Stimulated activated CD4-positive, alpha-beta T cell treated with anti-CD3 and anti-CD28 coated beads, TNF-alpha, amount 100 ng/mL, for 24 hours (primary cell): ENCODE measurements at places on chromosomes 16 and 17.
A peak's percentile ranks its signal among the peaks of the same experiment; 100 is the strongest.

GRCh38 chr16:3057181-3058138 is 8.0 kb upstream of the IL32 start:
- no peak for DNase-seq

- no peak for DNase-seq
Observed at GRCh38 chr17:9057310-9057709, 36.0 kb downstream of the NTN1 start.

DNA sequence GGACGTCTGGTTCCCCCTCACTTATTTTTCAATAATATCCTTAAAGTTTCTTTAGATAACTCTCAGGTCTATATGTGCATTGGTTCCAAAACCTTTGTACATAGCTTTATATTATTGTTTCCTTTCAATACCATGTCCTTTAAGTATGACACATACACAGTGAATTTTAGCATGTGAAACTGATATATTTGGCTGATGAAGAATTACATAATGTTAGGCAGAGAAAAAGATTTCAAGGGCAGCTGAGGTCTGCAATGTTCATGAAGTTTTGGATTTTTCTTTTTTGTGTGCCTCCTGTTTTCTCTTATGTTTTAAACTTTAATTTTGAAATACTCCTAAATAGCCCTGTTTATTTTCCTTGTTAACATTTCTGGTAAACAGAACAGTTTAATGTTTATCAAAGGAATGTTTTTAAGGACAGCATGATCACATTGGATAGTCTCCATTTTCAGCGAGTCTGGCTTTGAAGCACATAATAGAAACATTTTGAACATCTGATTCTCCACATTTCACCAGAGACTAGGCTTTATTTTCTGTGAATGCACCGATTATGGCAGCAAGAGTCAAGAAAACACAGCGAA is 32.9 kb upstream of the FBXO47 start:
- no peak for DNase-seq

DNA sequence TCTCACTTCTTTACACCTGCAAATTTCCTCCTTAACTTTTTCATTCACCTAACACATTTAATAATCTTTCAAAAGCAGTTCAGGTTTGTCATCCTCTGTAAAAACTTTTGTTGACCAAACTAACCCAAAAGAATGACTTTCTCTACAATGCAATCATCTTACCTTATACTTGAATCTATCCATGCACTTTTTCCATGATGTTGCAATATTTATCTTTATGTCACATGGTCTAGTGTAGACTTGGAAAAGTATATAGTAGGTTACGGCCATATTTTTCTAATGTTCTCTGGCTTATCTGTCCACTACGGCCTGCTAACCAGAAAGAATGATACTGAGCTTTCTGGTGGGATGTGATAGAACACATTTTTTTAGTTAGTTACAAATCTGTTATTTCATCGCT is 431.0 kb upstream of the SOX9 start:
- no peak for DNase-seq

GRCh38 chr17:12959441-12959840 is 58.4 kb downstream of the ELAC2 start:
- no peak for DNase-seq

DNA sequence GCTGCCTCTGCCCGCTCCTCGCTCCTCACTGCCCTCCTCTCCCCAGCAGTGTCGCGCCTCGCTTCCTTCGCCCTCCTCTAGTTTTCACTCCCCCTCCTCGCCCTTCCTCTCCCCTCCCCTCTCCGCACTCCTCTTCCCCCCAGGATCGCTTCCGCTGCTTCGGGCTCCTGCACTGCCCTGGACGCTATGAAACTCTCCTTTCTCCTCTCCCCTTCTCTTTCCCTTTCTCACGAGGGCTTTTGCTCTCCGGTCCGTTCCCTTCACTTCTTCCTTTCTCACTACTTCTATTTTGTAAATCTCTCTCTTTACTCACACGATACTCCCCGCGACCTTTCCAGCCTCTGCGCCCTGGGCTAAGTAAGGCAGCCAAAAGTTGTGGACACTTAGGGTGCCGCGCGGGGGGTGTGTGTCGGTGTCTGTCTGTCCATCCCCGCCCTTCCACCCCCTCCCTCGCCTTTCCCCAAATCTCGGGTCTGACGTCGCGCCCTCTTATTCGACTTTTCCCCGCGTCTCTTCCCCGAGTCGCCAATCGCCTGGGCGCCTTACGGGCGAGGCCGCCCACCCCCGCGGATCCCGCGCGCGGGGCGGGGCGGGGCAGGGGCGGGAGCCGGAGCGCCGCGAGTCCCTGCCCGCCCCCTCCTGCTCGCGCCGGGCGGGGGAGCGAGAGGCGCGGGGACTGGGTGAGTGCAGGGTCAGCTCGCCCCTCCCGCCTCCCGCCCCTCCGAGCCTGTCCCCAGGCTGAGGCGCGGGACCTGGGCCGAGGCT is at the start of gene IRX3:
Gene IRX3, minus strand, starts transcription at position 422 of the 765 bp plus-strand sequence. CDS start 737 bp downstream, outside the sequence.
- no peak for DNase-seq

GRCh38 chr17:42608305-42609181 is 631 bp downstream of the RETREG3 start:
- DNase-seq = no peak

GRCh38 chr16:54115558-54115957 is 171.0 kb downstream of the IRX3 start:
- no peak for DNase-seq

DNA sequence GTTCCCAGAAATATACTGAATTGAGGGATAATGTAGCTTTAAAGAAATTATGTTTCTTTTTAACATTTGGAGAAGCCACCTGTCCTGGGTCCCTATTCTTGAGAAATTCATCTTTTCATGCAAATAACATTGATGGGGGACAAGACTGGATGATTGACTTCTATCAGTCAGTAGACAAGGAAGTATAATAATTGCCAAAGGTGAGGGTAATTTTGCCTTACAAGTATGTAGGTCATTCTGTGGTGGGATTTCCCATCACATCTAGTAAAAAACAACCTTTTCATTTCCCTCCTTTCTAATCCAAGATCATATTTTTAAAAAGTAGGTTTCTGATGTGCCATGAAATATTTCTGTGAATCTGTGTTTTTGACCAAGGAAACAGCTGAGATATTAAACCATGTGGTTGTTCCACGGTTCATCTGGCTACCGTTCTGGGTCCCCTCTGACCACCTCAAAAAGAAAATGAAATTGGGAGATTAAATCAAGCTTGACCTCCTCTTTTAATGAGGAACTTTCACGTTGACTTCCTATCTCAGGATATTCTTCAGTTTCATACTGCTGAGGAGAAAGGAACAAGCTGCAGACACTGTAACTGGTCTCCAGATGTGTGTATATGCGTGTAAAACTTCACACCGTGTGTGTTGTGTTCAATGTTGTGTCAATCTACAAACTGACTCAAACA is 138.6 kb downstream of the MAP2K6 start:
- DNase-seq = no peak

DNA sequence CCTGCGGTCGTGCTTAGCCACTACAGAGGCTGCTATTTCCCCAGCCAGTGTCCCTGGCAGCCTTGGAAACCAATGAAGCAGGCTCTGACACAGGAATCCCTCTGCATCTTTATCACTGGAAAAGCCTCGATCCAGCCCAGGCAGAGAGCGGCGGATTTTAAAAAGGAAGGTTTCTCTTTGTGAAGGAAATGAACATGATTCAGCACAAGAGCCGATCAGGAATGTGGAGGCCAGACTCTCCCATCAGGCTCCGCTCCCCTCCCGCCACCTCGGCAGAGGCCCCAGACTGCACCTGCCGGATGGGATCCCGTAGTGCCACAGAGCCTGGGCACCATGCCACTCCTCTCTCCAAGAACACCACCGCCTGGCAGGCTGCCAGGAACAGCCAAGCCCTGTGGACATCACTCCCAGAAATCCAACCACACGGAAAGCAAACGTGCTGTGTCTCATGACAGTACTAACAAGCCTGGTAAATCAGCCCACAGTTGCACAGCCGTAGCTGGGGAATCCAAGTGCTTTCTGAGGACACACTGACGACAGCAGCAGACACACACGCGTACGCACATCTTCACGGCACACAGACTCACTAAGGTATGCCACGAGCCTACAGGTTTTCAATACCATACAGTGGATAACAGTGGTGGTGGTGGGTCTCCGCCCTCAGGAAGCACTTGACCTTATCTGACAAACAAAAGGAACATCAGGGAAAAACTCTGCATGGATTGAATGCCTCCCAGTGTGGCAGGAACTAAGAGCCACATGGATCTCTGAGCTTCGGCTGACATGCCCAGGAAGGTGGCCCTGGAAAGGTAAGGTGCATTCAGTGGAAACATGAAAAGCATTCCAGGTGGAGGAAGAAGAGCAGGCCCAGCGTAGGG is 5.4 kb downstream of the LRRC75A start:
- DNase-seq = no peak

DNA sequence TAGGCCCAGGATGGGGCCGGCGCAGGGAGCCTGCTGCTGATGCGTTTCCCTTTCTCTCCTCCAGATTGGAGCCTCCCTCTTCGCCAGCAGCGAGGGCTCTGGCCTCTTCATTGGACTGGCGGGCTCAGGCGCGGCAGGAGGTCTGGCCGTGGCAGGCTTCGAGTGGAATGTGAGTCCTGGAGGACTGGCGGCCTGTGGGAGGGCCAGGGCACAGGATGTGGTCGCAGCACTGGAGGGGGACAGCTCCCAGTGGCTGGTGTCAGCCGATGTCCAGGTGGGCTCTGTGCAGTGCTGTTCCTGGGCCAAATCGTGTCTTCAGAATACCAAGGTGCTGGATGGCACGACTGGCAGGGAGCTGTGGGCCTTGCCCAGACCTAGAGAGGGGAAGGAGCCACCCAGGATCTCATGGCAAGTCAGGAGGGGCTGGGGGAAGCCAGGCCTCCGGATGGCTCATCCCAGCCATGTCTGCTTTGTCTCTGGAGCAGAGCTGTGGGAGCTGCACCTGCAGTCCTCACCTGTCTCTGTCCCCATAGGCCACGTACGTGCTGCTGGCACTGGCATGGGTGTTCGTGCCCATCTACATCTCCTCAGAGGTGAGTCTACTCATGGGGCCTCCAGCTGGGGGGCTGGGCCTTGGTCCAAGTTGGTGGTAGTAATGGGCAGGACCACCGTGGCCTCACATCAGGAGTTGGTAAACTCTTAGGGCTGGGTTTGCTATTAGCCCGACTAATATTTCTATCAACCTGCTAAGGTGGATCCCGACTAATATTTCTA is 7.3 kb downstream of the SLC5A10 start:
- no peak for DNase-seq

GRCh38 chr16:86151239-86151851 is 252.4 kb downstream of the IRF8 start:
- DNase-seq = no peak

DNA sequence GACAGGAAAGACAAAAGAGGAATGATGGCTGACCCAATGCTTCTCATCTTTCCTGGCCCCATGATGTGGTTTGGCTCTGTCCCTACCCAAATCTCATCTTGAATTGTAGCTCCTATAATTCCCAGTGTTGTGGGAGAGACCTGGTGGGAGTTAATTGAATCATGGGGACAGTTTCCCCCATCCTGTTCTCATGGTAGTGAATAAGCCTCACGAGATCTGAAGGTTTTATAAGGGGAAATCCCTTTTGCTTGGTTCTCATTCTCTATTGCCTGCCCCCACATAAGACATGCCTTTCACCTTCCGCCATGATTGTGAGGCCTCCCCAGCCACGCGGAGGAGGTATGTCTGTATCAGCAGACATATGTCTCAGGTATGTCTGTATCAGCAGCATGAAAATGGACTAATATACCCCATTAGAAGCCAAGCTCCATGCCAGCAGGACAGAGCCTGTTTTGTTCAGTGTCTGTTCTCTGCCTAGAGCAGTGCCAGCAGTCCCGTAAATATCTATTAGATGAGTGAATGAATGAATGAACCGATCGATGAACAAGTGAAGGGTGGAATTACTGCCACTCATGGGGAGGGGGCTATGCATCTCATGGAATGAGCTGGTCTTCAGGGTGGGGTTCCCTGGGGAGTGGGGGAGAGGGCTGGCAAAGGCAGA is 304.4 kb downstream of the SOX9 start:
- DNase-seq = no peak

GRCh38 chr17:28740406-28741357 is 3.1 kb upstream of the TRAF4 start:
- no peak for DNase-seq

GRCh38 chr16:50981951-50982350 is 169.1 kb downstream of the SALL1 start:
- DNase-seq = no peak

DNA sequence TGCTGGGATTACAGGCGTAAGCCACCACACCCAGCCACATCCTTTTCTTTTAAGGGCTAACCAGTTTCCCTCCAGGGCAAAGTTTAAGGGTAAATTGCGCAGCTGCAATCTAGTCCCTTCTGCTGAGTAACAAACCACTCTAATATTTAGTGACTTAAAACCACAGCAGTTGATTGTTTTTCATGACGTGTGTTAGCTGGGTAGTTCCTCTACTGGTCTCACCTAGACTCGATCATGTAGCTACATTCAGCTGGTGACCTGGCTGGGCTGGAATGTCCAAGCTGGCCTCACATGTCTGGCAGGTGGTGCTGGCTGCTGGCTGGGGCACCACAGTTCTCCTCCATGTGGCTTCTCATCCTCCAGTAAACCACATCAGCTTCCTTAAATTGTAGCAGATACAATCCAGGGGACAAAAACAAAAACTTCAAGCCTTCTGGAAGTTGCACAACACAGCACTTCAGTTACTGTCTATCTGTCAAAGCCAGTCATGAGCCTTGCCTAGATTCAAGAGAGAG is 75.5 kb downstream of the GPRC5B start:
- DNase-seq = no peak

DNA sequence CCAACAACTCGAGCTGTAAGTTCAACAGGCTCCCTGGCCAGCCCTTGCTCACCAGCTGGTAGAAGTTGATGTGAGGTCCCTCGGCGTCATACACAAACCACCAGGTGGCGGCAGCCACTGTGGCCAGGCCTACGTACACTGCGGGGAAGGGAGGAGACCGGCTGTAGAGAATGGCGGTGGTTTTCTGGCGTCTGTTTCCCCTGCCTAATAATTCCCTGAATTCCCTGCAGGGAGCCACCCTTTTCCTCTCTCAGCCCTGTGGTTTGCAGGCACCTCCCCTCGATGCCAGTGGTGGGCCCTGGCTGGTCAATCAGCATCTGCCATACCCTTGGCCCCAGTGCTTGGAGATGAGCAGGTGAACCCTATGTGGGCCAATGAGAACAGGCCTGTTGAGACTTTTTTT is 18.9 kb upstream of the P2RX1 start:
- peak; percentile 18 for DNase-seq

DNA sequence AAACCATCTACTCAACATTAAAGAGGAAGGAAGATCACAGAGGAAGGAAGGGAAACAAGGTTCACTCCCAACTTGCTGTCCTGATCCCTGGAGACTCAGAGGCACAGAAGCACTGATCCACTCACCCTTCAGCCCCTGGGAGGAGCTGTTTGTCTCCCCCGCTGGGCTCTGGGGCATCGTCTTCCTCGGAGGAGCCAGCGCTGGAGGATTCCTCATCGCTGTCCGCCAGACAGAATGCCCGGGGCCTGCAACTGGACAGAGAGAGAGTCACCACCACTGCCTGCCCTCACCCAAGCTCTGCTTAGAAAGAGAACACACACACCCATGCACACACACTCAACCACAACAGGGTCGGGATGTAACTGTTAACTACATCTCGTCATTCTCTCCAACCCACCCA is 24.8 kb upstream of the ERN1 start:
- DNase-seq = no peak
